ENCODE measurements at places on chromosomes 1 and 21.

- DNase-seq, result no peak
Observed at GRCh38 chr21:40402884-40403582, 443.9 kb downstream of the DSCAM start.

DNA sequence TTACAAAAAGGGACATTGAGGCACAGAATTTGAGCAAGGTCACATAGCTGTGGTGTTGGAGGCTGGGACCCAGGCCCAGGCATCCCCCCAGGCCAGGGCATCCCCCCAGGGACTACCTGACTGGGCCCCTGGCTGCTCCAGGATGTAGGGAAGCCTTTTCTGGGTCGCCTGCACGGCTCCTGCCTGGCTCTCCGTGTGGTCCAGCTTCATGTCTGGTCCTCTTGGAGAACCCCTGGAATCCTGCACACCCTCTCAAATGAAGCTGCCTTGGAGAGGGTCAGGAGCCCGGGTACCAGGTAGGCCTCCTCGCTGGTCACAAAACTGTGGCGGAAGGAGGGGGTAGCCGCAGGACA, 919 bp upstream of the CELSR2 start:
- no peak for DNase-seq

GRCh38 chr1:60017508-60018205, 55.9 kb downstream of the C1orf87 start:
- DNase-seq, result no peak

- DNase-seq, result peak; percentile 98
Observed at GRCh38 chr1:19341201-19342061, 29.3 kb downstream of the SLC66A1 start.

DNA sequence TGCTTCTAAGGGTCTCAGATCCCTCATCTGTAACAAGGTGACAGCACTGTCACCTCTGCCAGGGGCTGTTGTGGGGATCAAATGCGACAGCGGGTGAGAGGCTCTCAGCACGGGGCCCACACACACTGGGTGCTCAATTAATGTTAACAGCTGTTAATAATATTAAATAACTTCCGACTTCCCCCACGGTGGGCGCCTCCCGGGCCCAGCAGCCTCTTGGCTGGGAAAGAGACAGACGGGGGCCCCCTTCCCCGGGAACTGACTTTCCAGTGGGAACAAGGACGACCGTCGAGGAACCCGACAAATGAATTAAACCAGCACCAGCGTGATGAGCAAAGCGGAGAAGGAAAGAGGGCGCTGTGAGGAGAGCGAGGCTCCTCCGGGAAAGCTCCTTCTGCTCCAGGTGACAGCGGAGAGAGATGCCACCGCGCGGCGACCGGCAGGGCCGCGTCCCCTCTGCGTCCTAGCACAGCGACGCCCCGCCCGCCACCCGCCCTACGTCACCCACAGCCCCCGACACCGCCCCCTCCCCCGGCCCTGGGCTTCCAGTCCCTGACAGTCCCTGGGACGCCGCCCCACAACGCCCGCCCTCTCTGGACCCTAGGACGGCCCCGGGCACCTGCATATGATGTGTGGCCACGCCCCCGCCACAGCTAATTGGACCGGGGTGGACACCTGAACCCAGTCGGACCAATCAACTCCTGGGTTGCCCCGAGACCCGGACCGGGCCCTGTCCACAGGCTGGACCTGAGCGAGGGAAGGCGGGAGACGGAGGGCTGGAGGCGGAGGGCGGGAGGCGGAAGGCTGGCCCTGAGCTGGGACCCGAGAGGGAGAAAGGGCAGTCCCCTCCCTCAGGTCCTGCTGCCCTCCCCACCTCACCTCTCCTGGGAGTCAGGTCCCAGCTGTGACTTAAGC, 38.2 kb downstream of the MATN1 start:
- DNase-seq, result no peak

- DNase-seq, result no peak
Observed at GRCh38 chr1:238187575-238187949, 296.8 kb upstream of the ZP4 start.

DNA sequence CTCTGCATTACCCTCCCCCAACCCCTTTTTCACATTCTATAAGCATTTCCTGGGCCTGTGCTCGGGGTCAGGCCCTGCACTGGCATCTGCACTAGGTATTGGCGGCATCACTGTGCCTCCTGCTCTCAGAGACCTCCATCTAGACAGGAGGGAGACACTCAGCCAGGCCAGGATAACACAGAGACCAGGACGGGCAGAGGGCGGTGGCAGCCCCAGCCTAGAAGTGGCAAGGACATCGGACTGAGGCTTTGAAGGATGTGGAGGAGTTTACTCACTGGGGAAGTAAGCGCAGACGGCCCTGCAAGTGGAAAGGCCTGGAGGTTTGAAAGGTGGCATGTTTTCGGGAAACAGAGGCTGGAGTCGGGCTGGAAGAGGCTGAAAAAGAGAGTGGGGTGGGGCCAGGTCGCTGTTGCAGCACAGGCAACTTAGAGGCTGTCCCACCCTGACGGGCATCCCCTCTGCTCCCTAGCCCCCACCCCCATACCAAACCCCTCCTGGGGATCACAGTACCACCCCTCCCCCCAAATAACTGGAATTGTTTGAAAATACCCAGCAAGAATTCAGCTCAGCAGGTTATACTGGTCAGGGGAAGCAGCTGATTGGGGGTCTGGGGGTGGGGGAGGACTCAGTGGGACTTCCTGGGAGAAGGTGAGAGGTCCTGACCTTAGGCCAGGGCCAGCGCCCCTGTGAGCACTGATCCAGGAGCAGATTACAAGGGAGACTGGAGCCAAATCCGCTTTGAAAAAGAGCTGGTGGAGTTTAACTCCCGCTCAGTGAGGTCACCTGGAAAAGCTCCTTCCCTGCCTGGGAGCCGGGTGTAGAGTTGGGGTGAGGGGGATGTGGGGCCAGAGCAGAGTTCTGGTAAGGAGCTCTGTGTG, 121.8 kb upstream of the WNT4 start:
- DNase-seq, result no peak

DNA sequence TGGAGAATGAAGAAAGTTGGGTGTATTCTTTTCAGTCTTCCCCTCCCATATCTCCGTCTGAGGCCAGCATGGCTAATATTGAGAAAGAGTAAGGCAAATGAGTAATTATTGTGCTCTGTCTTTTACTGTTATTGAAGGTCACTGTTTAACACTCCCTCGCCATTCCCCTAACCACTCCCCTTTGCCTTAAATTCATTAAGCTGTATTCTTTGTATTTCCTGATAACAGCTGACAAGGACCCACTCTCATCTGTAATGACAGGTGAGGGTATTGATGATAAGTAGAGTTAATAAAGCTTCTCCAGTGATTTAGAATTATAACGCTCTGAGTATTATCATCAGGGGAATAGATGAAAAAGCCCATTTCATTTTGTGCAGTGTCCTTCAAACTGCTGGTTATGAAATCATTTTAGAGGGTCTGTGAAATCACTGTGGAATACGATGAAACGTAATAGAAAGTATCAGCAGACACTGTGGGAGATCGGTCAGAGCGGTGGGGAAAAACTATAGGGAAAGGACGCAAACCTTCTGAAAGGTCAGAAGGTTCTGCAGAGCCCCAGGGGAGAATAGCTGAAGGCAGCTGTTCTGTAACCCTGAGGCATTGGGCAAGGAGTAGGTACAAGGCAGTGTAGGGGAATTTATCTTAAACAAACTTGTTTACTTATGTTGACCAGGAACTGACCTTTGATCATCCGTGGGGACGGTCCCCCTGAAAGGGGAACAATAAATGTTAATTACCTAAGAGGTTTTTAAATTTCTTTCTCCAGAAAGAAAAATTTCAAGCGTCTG, 46.3 kb upstream of the CACYBP start:
- DNase-seq, result no peak

- DNase-seq, result peak; percentile 71
Observed at GRCh38 chr1:8097077-8097799, 71.1 kb upstream of the ERRFI1 start.

Data from osteoblast (primary cell).